Left lung (tissue), 14 donors: ENCODE measurements at places on chromosomes 12 and 14. TPM values are rescaled to one million over a fixed set of nuclear protein-coding genes. Genes with fewer than 3 reads are reported as not detected.

Gene MYF5
- total RNA-seq, result not detected

Gene REM2
- 0.29 TPM for total RNA-seq

Gene RPGRIP1
- total RNA-seq, result 0.41 TPM

Gene DIO2
- 2.2 TPM for total RNA-seq

Gene MSI1
- total RNA-seq, result 1.3 TPM

Gene MYL6B
- total RNA-seq, result 43.1 TPM

Gene KRT71
- total RNA-seq, result not detected

Gene SMCO2
- total RNA-seq, result 0.52 TPM

Gene TMEM119
- total RNA-seq, result 50.5 TPM

Gene KRT7
- 1,945 TPM for total RNA-seq

Gene NANOG
- 0.21 TPM for total RNA-seq
